ENCODE measurements at places on chromosomes 7 and 10. TPM values are rescaled to one million over a fixed set of nuclear protein-coding genes. Genes with fewer than 3 reads are reported as not detected.

Gene ST8SIA6
- 0.24 TPM for total RNA-seq

Gene UNC5B
- 57.9 TPM for total RNA-seq

Gene H2BK1
- not detected for total RNA-seq

Gene ANKRD7
- not detected for total RNA-seq

All from chondrocyte (in vitro differentiated cells).